ENCODE measurements at places on chromosomes 1 and 21.

- DNase-seq: no peak
These were observed 13.4 kb downstream of the ITSN1 start for GRCh38 chr21:33655588-33656221.

DNA sequence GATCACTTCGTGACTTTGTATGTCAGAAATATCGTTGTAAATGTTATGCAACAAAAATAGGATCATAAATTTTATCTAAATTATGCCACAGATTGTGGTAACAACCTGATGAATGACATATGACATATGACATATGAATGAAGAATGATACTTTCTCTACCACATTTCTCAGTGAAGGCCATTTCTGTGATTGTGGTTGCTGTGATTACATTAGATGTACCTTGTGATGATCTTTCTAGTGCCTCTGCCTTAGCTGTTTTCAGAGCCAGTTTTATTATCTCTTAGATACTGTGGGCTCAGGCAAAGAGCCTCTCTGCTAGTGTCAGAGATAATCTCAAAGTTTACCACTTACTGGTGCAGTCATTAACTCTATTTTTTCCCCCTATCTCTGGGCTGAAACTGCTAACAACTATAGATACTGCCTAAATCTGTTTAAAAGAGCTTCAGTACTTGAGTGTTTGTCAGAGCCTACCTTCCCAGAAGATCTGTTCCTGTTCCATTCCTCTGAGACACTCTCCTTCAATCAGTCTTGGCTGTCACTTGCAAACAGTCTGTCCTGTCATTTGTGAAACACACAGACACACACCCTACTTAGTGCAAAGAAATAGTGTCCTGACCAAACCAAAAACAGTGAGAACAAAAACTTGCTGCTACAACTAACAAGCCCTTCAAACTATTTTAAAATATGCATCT is 55.5 kb downstream of the HMCN1 start:
- no peak for DNase-seq

DNA sequence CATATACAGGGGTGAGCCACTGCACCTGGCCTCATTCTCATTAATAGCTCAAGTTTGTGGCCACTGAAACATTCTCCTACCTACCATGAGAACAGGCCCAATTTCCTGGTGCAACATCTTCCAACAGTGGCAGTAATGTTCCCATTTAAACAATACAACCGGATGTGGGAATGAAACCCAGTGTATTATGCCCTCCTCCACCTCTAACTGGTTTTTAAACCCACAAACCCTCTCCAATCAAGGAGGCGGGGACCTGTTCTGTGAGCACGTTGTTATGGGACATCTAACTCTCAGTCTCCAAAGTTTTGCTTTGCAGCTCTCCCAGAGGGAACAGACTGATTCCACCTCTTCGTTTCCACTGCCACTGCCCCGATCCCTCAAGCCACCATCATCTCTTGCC is 2.6 kb downstream of the CTNNBIP1 start:
- DNase-seq: no peak

GRCh38 chr1:10591010-10591409 is 116.3 kb downstream of the PEX14 start:
- DNase-seq: no peak

DNA sequence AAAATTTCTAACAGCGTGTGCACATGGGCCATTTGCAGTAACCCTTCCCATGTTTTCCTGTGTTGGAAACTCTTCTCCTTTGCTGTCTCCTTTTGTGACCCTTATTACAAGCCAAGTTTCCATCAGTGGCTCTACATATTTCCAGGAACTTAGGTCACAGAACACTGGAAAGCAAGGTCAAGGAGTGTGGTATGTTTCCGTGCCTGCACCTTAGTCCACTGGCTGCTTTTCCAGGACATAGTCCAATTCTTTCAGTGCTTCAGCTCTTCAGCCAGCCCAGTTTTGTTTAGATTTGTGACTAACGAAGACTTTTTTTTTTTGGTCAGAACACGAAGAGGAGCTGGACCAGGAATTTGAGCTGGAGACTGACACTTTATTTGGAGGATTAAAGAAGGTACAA is 33.8 kb downstream of the HHAT start:
- no peak for DNase-seq

DNA sequence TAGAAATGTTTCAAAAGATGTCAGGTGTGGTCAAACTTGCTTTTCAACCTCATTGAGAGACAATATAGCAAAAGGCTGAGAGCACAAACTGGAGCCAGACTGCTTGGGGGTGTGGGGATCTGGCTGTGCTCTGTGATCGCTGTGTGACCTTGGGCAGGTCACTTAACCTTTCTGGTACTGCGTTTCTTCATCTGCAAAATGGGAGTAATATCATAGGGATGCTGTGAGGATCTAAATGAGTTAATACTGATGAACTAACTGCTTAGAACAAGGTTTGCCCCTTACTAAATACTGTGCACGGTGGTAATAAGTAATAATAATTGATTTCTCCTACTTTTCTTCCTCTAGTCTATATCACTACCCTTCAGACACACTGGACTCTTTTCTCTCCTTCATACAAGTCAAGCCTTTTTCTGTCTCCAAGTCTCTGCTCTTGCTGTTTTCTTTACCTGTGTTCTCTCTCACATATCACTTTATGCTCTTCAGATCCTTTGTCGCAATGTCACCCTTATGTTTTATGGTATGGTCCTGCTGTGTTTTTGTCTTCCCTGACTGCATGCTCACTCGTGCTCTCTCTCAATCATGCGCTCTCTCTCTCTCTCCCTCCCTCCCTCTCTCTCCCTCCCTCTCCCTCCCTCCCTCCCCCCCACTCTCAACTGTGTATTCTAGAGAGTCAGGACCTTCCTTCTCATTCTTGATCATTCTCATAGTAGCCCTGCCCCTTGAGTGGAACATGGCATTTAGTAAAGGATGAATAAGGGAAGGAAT is 3.3 kb downstream of the MGST3 start:
- no peak for DNase-seq

- no peak for DNase-seq
These were observed 122.3 kb downstream of the GALNT2 start for GRCh38 chr1:230189341-230189740.

DNA sequence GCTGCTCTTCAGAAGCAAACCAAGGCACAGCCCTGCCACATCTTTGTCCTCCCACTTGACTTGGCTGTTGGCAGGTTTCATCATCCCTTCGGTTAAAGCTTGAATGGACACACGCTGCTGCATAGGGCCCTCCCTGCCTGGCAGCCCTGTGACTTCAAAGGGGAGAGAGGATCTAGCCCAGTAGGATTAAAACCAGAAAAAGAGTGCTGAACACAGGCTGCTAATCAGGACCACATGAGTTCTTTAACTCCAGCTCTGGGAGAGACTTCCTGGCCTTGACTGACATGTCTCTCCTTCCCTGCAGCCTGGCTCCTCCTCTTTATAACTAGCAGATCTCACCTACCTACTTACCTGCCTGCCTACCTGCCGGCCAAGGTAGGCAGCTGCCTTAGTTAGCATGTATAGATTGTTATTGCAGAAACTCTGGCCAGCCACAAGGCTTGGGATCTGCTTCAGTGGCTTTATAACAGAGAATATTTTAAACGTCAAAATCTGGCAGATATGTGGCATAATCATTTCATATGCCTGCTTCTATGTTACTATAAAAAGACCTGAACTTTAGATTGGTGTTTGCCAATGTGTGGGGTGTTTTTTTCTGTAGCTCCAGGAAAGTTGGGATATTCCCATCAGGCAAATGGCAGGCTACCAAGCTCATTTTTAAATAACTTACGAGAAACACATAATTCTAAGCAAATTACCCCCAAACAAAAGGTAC is 49.4 kb downstream of the ERG start:
- DNase-seq: no peak

- DNase-seq: no peak
These were observed 249.3 kb upstream of the DUSP10 start for GRCh38 chr1:221991221-221991620.

GRCh38 chr1:94825936-94826335 is 5.8 kb downstream of the SLC44A3 start:
- DNase-seq: no peak

DNA sequence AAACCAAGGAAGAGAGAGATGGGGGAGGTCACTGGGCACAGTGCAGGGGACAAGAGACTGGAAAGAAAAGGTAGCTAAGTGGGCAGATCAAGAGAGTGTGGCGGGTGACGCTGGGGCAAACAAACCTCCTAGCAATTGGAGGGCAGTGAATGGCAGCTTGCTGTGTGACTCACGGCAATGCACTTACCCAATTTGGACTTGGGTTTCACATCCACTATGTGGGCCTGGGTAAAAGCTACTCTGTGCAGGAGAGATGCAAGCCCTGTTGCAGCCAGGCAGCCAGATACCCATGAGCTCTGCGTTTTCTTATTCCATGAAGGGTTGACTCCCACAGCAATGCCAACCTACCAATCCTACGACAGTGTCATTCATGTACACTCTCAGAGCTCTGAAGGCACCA is 9.5 kb downstream of the PLXNA2 start:
- DNase-seq: no peak

DNA sequence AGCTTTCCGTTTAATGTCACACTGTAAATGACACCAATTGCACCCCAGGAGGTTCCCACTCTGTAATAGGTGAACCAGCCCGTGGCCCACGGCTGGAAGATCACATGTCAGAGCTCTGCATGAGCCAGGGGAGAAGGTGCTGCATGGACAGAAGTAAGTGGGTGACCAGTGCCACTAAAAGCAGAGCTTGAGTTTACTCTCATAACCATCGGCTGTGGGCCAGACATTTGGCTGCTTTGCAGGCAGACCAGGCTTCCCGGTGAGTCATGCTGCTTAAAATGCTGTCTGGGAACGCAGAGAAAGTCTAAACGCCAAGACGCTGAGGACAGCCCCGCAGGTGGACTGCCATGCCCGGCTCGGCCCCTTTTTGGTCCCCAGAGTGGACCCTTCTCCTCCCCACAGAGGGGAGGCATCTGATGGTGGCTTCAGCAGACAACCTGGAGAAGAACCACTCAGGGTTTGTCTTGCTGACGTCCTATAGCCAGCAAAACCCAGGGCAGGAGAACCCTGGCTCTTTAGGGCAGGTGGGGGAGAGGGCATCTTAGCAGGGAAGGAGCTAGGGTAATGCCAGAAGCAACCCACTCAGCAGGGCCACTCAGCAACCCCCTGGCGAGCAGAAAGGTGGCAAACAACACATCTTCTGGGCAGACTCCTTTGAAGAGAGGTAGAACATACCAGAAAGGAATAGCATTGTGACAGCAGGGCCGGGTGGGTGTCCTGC is 7.3 kb downstream of the KIAA2013 start:
- no peak for DNase-seq

DNA sequence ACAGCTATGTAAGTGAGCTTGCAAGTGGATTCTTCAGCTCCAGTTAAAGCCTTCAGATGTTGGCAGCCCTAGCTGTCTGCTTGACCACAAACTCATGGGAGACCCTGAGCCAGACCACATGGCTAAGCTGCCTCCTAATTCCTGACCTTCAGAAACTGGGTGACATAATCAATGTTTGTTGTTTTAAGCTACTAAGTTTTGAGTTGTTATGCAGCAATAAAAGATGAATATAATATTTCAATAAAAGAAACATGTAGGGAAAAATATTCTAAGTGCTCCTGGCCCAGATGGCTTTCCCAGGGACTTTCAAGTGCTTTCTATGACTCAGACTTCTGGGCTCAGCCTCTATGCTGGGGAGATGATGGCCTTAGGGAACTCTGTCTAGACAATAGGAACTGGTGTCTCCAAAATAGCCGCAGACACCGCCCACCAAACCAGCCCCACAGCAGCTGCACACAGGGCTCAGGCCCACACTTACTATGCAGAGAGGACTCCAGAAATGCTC is 20.3 kb upstream of the AZIN2 start:
- DNase-seq: no peak

- no peak for DNase-seq
These were observed 182.4 kb downstream of the TRABD2B start for GRCh38 chr1:47814612-47815395.

- DNase-seq: no peak
These were observed 43.5 kb downstream of the SNX7 start for GRCh38 chr1:98704971-98705370.

DNA sequence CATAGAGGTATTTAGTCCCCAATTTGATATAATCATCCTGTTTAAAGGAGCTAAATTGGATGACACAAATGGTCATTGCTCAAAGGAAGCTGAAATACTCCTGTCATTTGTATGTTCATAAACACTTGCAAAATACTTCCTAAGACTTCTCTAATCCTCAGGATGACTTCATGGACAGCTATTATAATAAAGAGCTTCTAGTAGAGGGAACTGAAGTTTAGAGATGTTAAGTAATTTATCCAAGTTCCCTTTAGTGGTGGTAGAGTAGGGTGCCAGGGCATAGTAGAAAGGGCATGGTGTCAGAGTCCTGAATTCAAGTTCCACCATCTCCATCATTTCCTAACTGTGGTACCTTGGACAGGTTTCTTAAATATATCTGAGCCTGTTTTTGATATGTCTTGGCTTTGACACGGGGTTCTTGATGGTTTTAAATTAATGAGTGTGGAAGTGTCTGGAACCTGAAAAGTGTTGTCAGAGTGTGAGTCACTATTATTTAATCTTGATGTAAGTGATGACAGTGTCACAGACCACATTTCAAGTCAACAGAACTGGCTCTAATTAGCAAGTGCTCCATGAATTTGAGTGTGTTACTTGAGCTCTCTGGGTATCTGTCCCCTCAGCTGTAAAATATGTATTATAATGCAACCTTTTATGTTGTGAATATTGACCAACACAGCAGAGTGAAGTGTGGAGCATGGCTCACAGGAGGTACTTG is 12.1 kb upstream of the GBP6 start:
- no peak for DNase-seq

- DNase-seq: peak; percentile 22
These were observed 31.2 kb upstream of the FASLG start for GRCh38 chr1:172627702-172628101.

DNA sequence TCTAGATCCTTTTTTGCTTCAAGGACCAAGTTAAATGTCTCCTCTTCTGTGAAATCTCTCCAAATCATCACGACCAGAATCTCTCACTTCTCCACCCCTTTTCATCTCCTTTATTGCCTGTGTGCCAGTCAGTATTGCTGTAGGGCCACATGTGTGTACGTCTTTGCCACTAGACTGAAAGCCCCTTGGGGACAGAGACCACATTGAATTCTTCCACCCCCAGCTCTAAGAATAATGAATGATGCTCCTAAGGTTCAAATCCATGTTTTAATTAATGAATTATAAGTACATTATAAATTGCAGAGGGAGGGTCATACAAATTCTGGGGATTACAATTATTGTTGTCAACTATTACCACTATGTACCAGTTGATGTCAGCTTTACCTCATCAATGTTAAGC is 343.8 kb downstream of the USP25 start:
- DNase-seq: no peak

DNA sequence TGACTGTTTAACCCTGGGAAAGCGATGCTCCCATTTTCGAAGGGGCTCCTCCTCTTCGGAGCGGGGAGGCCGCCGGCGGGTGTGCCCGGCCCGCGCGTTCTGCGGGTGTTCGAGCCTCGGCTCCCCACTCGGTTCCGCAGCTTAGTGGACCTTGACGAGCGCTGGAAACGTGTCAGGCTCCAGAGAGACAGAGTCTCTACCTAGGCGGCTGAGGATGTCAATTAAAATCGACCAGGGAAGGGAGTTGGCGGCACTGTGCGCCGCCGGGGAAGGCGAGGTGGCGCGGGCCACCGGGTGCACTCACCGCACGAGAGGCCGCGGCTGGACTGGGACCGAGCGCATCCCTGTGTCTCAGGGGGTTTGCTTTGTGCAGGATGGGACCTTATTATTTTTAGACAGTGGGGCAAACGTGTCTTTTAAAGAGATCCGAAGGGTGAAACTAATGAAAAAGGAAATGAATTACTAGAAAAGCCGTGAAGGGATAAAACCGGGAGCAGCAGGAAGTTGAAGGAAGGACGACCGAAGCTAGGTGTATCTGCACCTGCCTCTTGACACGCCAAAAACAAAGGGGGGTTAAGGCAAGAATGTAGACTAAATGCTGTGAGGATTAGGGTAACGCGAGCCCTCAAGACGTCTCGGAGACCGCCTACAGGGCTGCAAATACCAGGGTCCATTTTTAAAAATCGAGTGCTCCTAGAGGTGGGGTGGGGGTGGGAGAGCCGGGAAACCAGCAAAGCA is 5.6 kb downstream of the LHX4 start:
- DNase-seq: no peak
